ENCODE measurements at places on chromosomes 1 and 21. TPM values are rescaled to one million over a fixed set of nuclear protein-coding genes. Genes with fewer than 3 reads are reported as not detected.

Gene DMBX1
- not detected for total RNA-seq

DNA sequence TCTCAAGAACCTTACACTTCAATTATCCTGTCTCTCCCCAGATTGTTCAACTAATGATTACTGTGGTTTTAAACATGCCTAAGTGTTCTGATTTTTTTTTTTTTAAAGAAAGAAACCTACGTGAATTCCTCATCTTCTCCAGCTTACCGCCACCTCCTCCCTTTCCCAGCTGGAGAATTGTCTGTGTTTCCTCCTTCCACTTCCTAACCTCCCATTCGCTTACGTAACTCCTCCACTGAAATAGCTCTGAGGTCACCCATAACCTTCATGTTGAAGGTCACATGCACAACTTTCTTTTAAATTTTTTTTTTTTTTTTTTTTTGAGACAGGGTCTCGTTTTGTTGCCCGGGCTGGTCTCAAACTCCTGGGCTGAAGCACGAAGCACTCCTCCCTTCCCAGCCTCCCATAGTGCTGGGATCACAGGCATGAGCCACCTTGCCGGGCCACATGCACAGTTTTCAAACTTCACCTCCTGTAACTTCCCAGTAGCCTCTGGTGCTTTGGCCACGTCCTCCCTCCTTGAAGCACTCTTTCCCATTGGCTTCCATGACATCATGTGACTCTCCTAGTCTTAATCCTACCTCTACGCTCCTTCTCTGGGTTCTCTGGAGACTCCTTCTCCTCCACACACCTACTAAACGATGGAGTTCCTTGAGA lies 9.8 kb upstream of the CAPZB start:
- DNase-seq = no peak

Gene NBPF4
- total RNA-seq = not detected

Gene GPR3
- total RNA-seq = 0.24 TPM

- DNase-seq = no peak
Measured at GRCh38 chr1:240946926-240947325, 335.0 kb upstream of the GREM2 start.

DNA sequence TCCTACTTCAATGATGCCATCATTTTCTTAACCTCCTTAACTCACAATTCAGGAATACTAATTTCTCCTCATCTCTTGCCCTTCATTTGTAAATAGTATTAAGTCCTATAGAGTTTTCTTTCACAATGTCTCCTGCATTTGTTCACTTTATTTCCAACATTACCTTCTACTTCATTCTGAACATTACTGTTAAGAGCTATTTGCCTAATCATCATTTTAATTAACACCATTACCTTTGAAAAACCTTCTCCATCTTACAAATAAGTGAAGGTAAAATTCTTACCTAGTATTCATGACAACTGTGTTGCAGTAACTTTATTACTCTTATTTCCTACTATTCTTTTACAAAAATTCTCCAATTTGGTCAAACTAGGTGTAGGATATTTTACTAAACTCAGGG lies 137.7 kb downstream of the COQ8A start:
- DNase-seq = no peak

DNA sequence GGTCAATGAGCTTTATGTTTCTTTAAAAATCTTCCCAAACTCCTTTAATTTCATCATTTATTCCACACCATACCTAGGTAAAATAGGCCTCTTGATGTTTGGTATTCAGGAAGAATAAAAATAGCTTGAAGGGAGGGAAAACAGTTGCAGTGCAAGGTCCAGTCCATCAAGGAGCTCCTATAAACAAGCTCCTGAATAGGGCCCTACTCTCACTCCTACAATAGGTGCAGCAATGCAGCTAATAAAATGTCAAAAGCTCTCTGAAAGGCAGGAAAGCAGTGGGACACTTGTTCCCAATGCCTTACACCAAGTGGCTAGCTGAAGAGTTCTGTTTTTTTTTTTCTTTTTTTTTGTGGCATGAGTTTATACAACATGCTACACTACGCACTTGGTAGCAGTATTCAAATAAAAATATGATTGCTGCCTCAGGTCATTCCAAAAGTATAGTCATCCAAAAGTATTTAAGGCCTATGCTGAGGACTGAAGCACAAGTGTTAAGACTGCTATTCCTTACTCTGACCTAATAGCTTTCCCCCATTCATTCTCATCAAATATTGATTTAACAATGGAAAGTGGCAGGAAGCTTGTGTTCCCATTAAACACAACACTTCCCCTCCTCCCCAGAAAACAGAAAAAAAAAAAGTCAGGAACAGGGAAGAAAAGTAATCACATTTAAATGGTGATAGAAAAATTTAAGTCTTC lies 9.8 kb downstream of the TEX38 start:
- DNase-seq = no peak

DNA sequence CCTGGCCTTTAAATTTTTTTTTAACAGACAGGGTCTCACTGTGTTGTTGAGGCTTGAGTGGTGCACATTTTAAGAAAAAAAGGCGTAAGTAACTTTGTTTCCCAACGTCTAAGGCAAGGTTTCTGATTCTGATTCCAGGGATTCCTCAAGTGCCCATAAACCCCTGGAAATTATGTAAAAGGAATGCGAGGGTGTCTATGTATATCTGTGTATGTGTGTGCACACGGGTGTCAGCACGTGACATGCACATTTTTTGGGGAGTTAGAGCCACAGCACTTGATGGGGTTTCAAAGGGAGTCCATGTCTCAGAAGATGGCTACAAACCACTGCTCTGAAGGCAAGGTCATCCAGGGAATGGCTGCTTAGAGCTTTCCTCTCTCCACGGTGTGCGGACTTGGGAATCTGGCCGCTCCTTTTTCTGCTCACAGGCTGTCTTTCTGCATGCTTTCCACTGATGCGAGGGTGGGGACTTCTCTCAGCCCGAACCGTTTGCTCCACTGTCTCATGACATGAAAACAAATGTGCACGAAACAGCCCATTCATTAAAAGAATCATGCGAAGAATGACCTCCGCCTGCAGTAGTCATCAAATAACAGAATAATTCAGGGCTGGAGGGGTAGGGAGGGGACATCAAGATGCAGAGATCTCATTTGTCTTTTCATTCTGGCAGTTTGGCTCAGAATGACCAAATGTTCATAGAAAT lies 18.7 kb upstream of the RERE start:
- DNase-seq = no peak

Gene DSCAM
- not detected for total RNA-seq

Measured in Right ventricle myocardium superior (tissue), 1 donor.